ENCODE measurements at places on chromosomes 6 and 20.

DNA sequence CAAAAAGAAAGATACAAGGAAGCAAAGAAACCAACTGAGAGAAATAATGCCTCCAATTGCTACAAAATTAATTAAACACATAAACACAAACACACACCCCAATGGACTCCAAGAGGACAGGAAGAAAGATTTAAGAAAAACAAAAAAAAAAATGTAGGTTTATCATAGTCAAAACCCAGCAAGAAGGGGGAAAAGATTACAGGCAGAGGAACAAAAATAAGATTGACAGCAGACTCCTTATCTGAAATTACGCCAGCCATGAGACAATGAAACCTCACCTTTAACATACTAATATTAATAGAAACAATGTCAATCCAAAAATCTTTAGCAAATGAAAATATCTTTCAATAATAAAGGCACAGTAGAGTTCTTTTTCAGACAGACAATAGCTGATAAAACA, 155.8 kb downstream of the RNGTT start:
- no peak for DNase-seq

GRCh38 chr6:154590756-154591155, 80.3 kb upstream of the CNKSR3 start:
- DNase-seq = no peak

DNA sequence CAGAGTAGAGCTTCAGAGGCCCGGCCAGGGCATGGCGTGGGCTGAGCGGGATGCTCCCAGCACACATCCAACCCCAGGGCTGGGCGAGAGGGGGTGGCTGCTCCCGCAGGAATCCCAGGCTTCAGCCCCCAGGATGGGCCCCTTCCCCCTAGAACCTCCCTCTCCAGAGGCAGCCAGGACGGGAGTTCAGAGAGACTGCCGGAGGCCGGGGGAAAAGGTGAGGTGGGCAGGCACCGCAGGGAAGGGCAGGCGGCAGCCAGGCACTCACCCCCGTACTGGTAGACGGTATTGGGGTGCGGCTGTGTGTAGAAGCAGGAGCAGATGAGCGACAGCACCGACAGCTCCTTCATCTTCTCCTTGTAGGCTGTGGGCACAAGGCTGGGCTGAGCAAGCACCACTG, 9.3 kb downstream of the STMN3 start:
- DNase-seq = no peak

DNA sequence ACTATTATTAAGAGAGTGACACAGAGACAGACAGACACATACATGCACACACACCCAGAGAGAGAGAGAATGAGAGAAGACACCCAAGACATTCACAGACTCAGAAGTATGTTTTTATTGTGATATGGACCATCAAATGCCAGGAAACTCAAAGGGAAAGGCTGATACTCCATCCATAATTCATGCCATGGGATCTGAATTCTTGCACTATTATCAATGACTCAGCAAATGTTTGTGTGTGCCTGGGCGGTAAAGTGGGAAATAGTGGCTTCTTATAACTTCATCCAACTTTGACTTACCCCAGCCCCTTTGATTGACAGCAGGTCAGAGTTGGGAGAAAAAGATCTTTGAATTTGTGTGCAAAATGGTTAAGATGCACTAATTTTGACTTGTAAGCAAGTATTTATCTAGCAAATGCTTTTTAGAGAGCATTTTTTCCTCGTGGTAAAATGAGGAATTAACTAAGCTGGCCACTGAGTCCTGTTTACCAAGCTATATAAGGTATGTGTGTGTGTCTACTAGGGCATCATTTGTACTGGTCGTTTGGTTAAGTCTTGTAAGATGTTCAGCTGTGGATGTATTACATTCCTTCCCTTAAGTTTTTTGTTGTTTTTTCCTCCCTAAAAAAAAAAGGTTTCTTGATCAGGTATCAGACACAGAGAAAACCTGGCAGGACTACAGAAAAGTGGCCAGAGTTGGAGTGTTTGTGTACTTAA, 3.0 kb upstream of the CCN2 start:
- DNase-seq = no peak

GRCh38 chr6:99563056-99563723, 5.3 kb downstream of the CCNC start:
- DNase-seq = no peak

DNA sequence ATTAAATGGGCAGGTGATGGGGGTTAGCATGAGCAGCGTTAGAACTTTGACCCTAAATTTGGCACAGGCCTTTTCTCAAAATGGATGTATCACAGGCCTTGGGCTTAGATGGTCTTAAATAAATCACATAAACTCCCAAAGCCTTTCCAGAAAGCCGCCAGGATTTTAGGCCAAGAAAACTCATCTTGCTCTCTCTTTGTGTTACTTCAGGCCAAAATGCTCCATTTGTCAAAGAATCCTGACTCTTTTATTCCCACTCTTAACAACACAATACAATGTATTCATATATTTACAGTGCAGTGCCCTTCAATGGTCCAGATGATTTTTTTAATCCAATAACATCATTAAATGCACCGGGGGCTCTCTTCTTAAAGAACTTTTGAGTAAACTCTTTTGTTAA, 5.9 kb upstream of the TCP11 start:
- DNase-seq = no peak

GRCh38 chr6:130624046-130624445, 203.2 kb upstream of the SMLR1 start:
- DNase-seq = peak; percentile 70

GRCh38 chr20:37158248-37158647, 20.9 kb upstream of the RPN2 start:
- DNase-seq = no peak

DNA sequence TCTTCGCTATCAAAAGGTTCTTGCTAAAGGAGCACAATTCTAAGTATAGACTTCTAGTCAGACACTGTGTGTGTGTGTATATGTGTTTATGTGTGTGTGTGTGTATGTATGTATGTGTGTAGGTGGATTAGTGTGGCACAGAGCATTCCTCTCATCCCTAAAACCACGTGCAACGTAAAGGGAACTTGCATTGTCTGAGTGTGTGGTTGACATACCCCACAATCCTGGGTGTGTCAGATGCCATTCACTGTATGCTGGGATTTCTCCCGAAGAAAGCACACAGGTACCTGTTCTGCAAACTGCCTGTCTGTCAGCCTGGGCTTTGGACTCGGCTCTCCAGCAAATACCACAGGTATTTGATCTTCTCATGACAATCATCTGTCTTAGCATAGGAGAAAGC, 42.3 kb upstream of the TBC1D7 start:
- no peak for DNase-seq

GRCh38 chr6:56230976-56231566, 16.3 kb downstream of the COL21A1 start:
- DNase-seq = peak; percentile 24

- no peak for DNase-seq
These were observed 53.9 kb downstream of the AFG1L start for GRCh38 chr6:108348655-108349349.

DNA sequence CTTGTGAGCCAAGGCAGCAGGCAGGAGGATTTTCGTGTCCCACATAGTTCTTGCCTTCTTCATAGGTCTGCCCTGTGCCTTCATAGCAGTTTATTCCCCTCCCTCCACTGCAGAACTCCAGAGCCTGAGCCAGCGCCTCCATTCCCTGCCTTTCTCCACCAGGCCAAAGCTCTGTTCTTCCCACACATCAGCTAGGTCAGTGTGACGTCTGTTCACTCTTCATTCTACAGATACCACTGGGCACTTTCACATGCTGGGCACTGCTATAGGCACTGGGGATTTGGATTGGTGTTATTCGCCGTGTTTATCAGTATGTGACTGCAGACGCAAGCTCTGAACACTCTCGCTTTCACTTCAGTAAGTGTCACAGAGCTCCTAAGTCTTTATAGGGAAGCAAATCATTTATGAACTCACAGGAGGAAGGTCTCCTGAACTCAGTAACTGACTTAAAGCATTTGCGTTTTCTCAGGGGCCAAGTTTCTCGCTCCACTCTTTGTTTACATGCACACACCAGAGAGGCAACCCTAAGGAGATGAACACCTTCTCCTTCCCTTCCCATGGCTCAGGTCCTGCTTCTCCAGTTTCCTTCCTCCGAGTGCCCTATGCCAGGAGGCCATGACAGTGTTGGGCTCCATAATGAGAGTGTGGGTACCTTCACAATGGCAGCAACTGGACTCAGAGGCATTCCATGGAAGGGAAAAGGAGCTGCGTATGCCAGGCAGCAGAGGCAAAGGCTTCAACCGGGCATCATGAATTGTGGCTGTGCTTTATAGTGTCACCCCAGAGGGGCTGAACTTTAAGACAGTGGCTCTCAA, 6.3 kb upstream of the APMAP start:
- no peak for DNase-seq

DNA sequence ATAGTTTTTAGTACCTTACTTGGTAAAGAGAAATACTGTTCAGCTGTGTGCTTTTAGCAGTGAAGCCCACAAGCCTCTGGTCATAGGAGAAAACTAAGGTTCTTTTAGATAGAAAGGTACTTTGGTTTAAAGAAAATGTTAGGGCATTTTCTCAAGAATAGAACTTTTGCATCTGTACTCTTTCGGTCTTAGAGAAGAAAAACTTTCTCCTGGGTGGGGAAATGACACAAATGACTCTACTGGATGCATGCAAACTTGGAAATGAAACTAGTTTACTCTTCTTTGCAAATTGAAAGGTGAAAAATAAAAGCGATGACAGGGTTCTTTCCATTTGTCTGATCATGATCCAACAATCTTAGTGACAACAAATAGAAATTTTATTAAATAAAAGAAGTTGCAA, 2.1 kb upstream of the TMEM217 start:
- DNase-seq = no peak

DNA sequence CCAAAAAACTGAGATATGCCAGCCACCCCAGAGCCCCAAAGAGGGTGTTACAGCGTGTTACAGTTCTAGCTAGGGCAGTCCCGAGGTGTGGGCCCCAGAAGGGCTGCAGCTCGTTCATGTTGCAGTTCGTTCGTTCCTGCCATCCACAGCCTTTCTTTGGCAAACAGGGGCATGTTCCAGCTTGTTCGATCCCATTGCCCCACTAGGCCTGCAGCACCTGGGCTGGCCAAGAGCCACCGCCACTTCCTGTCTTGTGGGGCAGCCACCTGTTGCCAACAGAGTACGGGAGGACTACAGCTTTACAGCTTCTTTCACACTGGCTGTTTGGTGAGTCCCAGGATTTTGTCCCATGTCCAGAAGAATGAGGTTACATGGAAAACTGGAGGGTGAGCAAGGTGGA, 198.1 kb downstream of the MMUT start:
- no peak for DNase-seq

GRCh38 chr6:159023893-159024292, 20.9 kb downstream of the TAGAP start:
- no peak for DNase-seq

DNA sequence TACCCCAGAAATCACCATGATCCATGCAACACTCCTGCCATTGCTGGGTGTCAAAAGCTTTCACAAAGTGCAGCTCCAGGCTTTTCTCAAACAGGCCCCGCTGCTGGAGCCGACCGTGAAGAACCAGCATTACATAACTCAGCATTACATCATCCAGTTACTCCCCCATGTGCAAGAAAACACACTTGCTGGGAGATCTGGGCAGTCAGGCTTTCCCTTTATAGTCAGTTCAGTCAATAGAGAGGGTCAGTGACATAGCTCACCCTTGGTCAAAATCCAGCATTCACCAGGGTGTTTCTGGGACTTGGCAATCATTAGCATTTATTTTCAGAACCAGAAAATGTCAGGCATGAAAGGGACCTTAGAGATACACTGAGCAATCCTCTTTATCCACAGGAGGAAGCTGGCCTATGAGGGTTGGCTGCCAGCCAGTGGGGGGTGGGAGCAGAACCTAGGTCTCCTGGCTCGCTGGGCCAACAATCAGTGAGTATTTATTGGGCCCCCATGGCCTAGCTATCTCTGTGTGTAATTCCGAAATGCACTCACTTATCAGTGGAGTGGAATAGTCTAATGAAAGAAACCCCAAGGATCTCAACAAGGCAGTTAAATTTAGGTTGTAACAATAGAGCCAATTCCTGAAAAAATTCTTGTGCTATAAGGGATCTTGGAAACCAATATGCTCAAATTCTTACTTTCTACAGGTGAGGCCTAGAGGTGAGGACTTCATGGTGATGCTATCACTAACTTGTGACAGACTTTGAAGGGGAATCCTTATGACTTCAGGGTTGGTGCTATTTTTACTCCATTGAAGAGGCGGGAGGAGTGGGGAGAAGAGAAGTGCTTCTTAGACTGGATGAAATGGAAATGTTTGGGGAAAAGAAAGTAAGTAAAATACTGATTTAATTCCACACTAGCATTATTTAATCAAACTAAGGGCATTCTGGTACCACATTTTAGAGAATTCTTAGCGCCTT, 54.6 kb downstream of the LYRM4 start:
- peak; percentile 66 for DNase-seq

- DNase-seq = no peak
These were observed 6.3 kb downstream of the VWA7 start for GRCh38 chr6:31770860-31771259.

- DNase-seq = no peak
These were observed 54.9 kb upstream of the GPR31 start for GRCh38 chr6:167212713-167213005.

- DNase-seq = no peak
These were observed 12.7 kb upstream of the PRELID3B start for GRCh38 chr20:59055302-59055701.

DNA sequence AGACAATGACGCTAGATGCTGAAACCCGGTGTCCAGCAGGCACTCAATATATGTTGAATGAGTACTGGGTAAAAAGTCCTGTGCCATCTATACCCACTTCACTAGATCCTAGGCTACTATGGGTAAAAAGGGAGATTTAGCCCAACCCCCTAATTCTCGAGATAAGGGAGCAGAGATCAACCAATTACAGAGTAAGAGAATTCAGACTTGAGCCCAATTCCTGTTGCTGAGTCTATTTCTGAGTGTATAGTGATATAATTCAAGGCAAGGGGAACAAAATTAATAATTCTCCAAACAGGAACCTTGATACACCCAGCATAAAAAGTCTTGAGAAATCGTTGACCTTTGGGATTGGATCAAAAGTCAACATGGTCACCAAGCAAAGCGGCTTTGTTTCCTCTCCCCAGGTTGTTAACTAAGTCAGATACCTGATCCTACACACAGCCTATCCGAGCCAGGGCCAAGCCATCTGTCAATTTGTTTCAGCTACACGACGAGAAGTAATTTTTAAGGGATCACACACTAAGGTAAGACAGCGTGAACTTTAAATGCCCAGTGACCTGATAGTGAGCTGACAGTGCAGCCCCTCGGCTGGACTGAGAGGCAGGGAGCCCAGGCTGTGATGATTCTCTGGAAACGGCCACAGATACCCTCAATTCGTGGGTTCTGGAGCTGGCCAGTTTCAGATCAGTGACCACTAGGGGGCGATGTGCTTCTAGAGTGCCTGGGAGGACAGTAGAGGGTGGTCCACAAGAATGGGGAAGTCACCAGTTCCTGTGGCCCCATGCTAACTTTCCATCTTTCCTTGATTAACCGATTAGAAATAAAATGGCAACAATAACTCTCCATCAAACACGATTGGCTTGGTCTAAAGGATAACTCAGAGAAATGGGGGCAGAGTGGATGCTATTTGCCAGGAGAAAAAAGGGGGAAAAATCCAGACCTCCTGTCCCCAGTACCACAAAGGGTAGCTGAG, 46.2 kb downstream of the SLC22A23 start:
- DNase-seq = peak; percentile 61

All from astrocyte of the spinal cord (primary cell).